ENCODE measurements at places on chromosomes 7 and 10.

DNA sequence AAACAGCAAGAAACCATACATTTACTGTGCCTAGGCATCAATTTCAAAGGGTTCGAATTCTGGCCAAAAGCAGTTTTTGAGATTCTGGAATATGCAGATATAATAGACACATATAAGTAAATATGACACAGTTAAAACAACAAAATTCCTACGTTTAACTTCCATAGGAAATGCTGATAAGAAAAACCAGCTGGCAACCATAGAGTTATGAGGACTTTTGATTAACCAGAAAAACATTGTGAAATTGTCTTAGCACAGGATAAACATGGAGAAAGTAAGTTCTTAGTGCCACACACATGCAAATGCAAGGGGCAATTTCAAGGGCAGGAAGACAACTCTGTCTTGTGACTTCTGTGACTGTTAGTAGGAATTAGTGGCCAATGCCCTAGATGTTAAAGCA is 702.1 kb downstream of the TNS3 start:
- DNase-seq: no peak

DNA sequence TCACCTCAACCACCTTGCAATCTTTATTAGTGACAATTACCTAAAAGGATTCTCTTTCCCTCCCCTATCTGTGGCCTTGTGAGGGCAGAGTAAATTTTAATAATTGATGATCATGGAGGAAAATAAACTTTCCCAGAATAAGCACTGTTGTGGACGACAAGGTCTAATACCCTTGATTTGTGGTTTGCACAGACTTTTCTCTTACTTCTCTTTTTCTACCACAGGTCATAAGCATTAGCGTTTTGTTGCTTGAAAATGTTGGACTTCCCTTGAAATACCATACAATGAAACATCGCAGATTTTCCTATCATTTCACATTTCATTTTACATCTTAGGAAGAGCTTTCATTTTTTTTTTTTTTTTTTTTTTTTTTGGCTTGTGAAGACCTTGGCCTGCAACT is 188.1 kb upstream of the TMEM72 start:
- DNase-seq: no peak

- DNase-seq: no peak
Observed at GRCh38 chr7:84256571-84256971, 62.0 kb upstream of the SEMA3A start.

- DNase-seq: no peak
Observed at GRCh38 chr10:102286216-102286615, 40.9 kb downstream of the GBF1 start.

DNA sequence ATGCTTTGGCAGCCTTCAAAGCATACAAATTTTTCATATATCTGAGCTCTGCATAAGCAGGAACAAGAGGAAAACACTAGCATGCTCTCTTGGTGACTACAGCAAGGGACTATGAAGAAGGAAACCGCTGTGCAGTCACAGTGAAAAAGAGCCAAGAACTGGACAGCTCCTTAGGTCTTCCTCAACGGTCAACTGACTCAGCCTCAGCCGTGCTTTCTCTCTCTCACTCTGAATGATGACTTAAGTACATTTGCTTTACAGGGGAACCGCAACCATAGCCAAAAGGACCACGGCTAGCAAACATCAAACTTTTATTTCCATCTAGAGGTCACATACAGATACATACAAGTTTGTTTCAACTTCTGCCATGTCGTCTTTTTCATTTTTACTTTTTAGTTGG is 69.9 kb downstream of the HYCC1 start:
- no peak for DNase-seq

GRCh38 chr10:72588266-72588665 is 37.6 kb downstream of the MICU1 start:
- DNase-seq: no peak

- no peak for DNase-seq
Observed at GRCh38 chr10:77401683-77402082, 235.9 kb downstream of the KCNMA1 start.

GRCh38 chr10:118853916-118854315 is 99.1 kb upstream of the CACUL1 start:
- DNase-seq: no peak

DNA sequence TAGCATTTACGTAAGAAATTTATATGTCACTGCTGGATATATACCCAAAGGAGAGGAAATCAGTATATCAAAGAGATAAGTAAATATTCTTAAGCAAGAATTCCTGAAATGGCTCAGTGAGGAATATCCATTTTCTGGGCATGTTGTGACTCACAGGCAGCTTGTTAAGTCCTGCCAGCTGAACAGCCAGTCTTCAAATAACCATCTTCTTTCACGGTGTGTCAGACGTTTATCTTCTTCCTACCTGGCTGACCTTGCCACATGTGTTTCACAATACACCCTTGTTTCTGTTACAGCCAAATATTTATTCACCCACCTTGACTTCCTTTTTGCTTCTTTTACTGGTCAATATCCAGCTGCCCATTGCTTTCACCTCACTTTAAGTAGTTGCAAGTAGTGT is 648.1 kb downstream of the ANKRD7 start:
- DNase-seq: no peak

- DNase-seq: peak; percentile 59
Observed at GRCh38 chr7:101278461-101279292, 33.8 kb upstream of the FIS1 start.
